ENCODE measurements at places on chromosomes 1 and 21.

DNA sequence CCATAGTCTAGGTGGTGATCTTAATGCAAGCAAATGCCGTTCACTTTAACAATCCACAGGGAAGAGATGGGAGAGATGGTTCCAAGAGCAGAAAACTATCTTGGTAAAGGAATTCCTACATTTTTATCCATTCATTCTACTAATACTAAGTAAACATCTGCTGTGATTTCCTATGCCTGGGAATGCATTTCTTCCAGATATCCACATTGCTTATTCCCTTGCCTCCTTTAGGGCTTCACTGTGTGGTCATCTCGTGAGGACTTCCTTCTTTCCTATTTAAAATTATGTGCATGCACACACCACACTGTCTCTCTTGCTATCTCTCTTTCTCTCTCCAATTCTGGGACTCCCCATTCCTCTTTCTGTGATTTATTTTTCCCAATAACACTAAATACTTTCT is 199.0 kb upstream of the C1orf105 start:
- DNase-seq: no peak

DNA sequence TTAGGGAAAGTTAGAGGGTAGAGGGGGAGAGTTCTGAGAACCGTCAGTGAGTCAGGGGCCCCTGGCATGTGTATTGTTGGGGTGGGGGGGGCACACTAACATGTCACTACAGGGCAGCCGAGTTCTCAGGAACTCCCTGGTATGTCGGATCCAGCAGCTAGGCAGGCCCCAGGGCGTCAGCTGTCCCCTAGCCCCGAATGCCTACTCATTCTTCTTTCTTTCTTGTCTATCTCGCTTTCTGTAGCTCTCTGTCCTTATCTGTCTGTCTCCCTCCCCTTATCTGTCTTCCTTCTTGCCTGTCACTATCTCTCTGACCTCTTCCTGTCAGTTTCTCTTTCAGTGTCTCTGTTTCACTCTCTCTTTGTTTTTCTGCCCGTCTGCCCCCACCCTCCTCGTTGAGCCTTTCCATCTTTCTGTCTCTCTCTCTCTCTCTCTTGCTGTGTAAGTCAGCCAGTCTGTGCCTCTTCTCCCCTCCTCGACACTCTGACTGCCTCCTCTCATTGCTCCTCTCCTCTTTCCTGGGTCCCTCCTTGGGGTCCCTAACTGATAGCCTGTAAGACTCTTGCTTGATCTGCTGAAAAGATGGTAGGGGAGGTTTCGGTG is 2.4 kb downstream of the NTRK1 start:
- DNase-seq: no peak

GRCh38 chr1:39205781-39206464 is 1.4 kb downstream of the MACF1 start:
- no peak for DNase-seq

DNA sequence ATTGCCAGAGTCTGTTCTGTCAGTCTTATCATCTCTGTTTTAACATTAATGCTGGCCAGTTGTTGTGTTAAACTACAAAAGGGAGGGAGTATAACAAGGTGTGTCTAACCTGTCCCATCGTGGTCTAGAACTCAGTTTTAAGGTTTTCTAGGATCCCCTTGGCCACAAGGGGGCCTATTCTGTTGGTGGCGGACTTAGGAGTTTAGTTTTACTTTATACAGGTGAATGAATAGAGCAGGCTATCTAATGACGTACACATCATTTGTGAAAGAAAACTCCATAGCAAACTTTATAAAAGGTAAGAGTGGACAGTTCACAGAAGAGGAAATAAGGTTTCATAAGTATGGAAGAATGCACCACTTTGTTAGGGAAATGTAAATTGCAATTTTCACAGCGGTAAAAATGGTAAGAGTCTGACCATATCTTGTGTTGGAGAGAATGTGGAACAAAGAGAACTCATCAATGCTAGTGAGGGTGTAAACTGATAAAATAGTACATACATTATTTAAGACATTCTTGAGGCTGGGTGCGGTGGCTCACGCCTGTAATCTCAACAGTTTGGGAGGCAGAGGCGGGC is 2.5 kb upstream of the ATF6 start:
- no peak for DNase-seq

DNA sequence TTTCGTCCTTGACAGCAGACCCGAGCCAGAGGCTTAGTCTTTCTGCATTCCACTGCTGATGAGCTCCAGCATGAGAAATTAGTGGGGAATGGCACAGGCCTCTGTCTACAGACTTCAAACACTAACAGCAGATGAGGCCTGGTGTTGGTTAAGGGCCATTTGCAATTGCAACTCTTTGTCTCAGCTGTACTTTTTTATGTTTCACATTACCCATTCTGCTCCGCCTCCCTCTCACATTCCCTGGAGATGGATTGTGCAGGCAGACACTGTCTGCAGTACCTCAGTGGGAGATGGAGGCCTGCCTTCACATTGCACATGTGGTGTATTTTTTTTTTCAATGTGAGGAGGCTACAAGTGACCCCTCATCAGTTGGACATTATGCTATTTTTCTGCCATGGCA is 370.2 kb downstream of the DUSP10 start:
- no peak for DNase-seq

DNA sequence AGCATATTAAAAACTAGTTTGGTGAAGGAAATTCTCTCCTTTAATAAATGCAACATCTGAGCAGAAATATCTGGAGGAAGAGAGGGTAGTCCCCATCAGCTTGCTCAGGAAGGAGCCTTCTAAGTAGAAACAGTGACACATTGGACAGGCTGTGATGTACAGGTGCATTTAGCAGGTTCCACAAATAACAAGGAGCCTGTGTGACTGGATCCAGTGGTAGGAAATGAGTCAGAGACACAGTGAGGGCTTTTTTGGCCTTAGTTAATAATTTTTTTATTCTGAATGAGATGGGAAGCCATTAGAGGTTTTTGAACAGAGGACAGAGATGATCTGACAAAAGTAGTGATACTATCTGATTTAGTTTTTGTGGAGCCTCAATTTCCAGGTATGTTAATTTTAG is 738.9 kb upstream of the PTBP2 start:
- DNase-seq: no peak

GRCh38 chr21:33650230-33650629 is 7.9 kb downstream of the ITSN1 start:
- DNase-seq: no peak

DNA sequence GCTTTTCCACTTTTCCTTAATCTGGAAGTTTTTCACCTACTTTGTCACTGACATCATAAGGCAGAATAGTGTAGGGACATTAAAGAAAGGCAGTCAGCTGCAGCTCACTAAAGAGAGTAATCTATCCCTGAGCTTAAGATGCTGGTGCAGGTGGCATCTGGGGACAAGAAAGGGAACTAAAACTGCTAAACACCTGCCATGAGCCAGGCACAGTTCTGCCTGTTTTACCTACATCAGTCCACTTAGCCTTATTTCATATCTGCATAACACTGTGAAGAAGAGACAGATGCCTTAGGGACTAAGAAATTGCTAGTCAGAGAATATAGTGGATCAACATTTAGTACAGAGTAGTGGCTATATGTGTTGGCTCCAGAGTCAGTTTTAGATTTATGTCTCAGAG is 88.1 kb downstream of the GPATCH2 start:
- DNase-seq: no peak

DNA sequence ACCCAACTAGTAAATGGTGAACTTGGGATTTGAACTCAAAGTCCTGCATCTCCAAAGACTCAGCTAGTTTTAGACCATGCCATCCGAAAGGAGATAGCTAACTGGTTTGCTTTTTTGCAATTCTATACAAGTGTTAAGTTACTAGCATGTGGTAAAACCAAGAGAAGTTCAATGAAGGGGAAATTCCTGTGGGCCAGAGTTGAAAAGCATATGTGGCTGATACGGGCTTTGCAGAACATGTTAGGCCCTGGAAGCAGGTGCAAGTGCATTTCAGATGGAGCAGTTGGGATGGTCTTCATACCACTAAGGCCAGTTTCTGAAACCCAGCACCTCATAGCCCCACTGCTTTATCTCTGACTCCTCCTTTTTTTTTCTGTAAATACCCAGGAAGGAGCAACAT is 620.9 kb downstream of the PLPP3 start:
- no peak for DNase-seq

- DNase-seq: no peak
Measured at GRCh38 chr21:29078869-29079767, 5.7 kb upstream of the CCT8 start.

- no peak for DNase-seq
Measured at GRCh38 chr1:23407016-23407630, 17.4 kb downstream of the TCEA3 start.

DNA sequence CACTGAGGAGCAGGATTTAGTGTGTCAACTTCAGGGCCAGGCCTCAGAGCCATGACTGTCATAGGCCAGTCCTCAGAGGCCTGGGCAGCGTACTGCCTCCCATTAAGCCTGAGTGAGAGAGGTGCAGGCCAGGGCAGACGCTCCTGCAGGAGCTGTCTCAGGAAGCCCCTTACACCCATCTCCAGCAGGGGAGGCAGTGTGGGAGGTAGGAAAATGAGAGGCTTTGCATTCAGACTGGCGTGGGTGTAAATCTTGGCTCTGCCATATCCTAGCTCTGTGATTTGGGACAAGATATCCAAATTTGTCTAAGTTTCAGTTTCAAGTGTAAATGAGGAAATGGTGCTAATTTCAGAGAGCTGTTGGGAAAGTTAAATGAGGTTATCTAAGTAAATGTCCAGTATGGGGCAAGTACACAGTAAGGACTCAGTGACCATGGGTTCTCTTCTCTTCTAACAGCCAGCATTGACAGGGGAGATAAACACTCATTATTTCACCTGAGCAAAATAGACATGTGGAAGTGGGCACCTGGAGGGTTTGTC is 184.1 kb downstream of the ZSCAN20 start:
- no peak for DNase-seq

- DNase-seq: no peak
Measured at GRCh38 chr1:154717528-154717924, 109.5 kb upstream of the ADAR start.

DNA sequence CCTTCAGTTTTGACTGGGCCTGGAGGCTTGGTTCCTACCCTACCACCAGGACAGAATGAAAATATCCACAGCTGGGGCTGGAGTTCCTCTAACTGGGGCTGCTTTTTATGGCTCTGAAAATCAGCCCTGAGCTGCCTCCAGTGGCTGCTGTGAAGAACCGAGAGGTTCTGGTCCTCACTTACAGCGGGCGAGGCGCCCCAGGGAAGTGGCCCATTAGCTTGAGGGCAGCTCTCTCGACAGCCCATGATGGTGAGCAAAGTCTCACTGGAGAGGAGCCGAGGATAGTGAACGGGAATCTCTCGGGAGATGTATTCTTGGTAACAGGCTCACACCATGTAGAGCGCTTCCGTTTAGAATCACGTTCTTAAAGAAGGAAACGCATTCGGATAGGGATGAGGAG is 459.7 kb downstream of the KIF26B start:
- no peak for DNase-seq

DNA sequence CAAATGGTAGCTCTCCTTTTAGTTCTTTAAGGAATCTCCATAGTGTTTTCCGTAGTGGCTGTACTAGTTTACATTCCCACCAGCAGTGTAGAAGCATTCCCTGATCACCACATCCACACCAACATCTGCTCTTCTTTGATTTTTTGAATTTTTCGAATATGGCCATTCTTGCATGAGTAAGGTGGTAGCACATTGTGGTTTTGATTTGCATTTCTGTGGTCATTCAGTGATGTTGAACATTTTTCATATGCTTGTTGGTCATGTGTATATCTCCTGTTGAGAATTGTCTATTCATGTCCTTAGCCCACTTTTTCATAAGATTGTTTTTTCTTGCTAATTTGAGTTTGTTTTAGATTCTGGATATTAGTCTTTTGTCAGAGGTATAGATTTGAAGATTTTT is 84.6 kb upstream of the B3GALT2 start:
- peak; percentile 17 for DNase-seq

DNA sequence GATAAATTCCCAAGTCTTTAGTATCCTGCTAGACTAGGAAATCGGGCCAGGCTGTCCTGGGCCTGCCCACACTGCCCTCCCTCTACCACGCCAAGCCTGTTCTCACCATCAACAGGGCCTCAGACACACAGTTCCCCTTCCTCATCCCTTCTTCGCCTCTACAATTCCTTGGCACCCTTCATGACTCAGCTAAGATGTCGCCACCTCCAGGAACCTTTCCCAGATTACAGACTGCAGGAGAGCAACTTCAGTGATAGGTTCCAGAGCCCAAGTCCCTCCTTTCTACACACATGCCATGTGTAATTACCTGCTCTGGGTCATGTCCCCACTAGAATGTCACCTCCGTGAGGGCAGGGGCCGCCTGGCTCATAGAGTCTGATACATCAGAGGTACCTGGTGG is 3.3 kb downstream of the RIMS3 start:
- DNase-seq: no peak

- no peak for DNase-seq
Measured at GRCh38 chr1:113205980-113206766, 133.2 kb downstream of the LRIG2 start.

GRCh38 chr1:179941454-179941853 is 13.2 kb upstream of the CEP350 start:
- DNase-seq: no peak

GRCh38 chr21:44345495-44345894 is 6.3 kb upstream of the CFAP410 start:
- DNase-seq: no peak

DNA sequence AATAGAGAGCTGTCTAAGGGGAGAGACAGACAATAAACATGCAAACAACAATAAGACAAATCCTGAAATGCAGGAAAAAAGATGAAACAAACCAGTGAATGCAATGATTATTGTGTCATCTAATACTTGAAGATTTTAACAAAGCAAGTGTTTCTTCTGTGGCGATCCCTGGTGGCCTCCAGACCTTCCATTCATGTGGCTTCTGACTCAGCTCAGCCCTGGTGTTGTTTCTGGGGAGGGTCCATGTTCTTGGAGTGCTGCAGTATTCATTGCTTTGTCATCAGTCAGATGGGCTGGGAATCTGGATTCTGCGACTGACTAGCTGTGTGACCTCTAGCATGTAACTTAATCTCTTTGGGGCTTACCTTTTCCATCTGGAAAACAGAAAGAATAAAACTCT is 1.5 kb upstream of the C2CD4D start:
- DNase-seq: peak; percentile 27

DNA sequence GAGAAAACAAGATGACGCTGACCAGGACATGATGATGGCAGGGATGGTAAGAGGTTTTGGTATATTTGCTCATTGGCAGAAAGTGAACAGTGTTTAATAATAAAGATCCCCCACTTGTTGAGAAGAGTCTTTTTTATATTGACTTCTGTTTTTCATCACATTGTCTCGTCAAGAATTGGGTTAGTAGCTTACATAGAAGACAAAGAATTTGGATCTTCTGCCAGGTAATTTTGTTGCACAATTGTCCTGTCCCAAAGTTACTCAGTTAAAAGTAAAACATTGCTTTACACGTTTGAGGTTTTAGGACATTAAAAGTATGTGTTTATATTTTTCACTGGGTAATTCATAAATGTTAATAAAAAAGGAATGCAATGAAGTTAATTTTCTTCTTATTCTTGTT is 48.3 kb upstream of the LAMC2 start:
- no peak for DNase-seq

DNA sequence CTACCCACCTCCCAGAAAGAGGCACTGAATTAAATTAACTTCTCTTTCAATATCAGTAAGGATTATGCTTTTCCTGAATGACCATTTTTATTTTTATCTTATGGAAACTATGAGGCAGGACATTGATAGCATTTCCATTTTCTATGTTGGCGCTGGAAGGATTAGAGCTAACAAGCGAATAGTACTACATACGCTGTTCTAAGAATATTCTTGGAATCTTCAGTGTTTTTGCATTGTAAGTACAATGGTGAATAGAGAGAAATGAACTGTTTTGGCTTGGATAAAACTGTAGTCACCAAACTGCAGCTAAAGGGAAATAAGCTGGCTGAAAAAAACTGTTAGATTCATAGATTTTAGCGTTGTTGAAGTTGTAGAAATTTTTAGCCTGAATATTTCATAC is 779.0 kb upstream of the ADGRL4 start:
- no peak for DNase-seq

All from HFF-Myc (cell line).